ENCODE measurements at places on chromosomes 2 and 18. TPM values are rescaled to one million over a fixed set of nuclear protein-coding genes. Genes with fewer than 3 reads are reported as not detected.

DNA sequence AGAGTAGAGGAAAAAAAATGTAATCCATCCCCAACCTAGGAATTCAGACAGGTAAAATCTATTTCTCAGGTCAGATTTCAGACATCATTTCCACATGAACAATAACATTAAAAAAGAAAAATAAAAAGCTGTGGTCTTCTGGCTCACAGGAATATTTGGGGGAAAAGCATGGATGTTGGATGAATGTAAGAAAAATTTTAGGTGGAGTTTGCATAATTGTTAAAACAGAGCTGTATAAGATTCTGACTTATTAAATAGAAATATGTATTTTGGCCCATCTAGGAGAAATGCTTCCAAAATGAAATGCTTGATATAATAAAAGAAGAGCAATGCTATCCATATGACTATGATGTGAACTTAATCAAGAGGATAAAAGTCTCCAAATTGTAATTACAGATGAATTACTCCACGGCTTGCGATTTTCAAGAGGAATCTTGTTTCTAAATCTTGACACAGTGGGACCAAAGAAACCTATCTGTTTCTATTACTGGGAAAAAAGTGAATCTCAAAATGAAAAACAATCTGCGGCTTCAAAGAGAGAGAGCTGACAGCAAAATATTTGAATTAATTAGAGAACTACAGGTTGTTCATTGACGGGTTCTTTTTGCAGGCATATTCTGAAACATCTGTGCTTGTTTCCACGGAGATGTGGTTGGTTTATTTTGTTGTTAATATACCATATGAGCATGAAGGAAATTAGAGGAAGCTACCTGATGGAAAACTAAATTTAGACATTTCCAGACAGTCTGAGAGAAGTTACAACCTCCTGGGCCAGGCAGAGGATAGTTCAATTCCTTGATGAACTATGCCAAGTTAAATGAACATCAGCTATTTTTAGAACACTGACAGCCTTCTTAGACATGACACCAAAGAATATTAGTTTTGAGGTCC lies 468.7 kb downstream of the PID1 start:
- DNase-seq: no peak
- no peak overlapping the region for H3K4me3 ChIP-seq
- H3K4me1 ChIP-seq: no peaks in the 10 kb centered on the region
- H3K27me3 ChIP-seq: no peaks in the 10 kb centered on the region

GRCh38 chr2:130374587-130375290 lies 18.9 kb downstream of the PTPN18 start:
- H3K27ac ChIP-seq: peak overlapping the region; percentile 84
- H3K36me3 ChIP-seq: peaks cover 53% of the 10 kb centered on the region
- H3K4me3 ChIP-seq: peak overlapping the region; percentile 81
- no peaks in the 10 kb centered on the region for H3K27me3 ChIP-seq

DNA sequence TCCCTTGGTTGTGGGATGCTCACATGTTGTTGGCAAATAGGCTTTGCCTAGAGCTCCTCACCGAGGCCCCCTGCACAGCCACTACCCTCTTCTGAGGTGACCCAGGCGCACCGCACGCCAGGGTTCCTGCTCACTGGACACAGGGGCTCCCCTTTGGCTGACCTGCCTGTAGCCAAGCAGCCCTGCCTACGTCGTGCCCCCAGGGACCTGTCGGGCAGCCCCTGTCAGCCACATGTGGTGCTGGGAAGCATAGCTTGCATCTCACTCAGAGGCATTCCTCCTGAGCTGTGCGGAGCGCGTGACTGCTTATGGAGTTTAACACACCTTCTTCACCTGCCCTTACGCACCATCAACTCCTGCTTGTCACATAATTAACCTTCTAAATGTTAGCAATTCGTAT lies 116.3 kb downstream of the ZNF236 start:
- H3K4me3 ChIP-seq: no peak overlapping the region
- H3K27ac ChIP-seq: no peak overlapping the region
- no peak for DNase-seq

- H3K4me1 ChIP-seq: peaks cover 15% of the 10 kb centered on the region
- no peak overlapping the region for H3K4me3 ChIP-seq
- DNase-seq: no peak
Measured at GRCh38 chr2:173451118-173451517, 96.4 kb downstream of the CDCA7 start.

GRCh38 chr2:203690117-203690431 lies 16.4 kb upstream of the CD28 start:
- peaks cover 19% of the 10 kb centered on the region for H3K4me1 ChIP-seq
- DNase-seq: no peak
- peaks cover 2% of the 10 kb centered on the region for H3K36me3 ChIP-seq
- H3K27me3 ChIP-seq: peaks cover 8% of the 10 kb centered on the region
- H3K4me3 ChIP-seq: no peak overlapping the region
- H3K27ac ChIP-seq: no peak overlapping the region

DNA sequence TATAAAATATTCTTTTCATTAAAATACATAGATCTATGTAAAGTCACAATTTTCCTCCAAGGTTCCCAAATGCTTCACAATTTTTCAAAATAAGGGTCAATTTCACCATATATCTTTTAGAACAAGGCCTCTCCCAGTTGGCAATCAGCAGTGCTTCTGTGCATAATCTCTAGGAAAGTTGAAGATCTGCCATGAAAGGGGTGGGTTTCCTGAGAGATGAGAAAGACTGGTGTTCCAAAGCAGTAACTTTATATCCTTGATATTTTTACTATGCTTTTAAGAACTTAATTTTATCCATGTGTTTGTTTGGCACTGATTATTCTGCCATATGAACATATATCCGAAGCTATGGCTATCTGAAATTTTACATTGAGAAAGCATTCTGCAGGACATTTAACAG lies 199.4 kb upstream of the CYP26B1 start:
- no peaks in the 10 kb centered on the region for H3K4me1 ChIP-seq
- H3K4me3 ChIP-seq: no peak overlapping the region
- DNase-seq: no peak
- H3K36me3 ChIP-seq: no peaks in the 10 kb centered on the region
- peaks cover 1% of the 10 kb centered on the region for H3K27me3 ChIP-seq

CPO gene
- not detected for total RNA-seq

SLC9A2 gene
- not detected for total RNA-seq

C1QL2 gene
- total RNA-seq: not detected

Data from activated T-helper 1 cell treated with anti-CD3 and anti-CD28 coated beads, Interleukin-12 subunit alpha, Interleukin-12 subunit beta, Interleukin-2, Interleukin-4 antibody, amounts not matched to agents 30 ng/mL and 10 ng/mL and 1 ng/mL, durations not matched to agents 14 hours and 24 hours and 36 hours (primary cell).